ENCODE measurements at places on chromosomes 6 and 20.

- DNase-seq, result no peak
Measured at GRCh38 chr6:31769684-31770371, 7.3 kb downstream of the VWA7 start.

GRCh38 chr20:10228330-10228729 is 9.7 kb downstream of the SNAP25 start:
- DNase-seq, result no peak

- DNase-seq, result no peak
Measured at GRCh38 chr20:57108218-57108617, 158.2 kb downstream of the BMP7 start.

DNA sequence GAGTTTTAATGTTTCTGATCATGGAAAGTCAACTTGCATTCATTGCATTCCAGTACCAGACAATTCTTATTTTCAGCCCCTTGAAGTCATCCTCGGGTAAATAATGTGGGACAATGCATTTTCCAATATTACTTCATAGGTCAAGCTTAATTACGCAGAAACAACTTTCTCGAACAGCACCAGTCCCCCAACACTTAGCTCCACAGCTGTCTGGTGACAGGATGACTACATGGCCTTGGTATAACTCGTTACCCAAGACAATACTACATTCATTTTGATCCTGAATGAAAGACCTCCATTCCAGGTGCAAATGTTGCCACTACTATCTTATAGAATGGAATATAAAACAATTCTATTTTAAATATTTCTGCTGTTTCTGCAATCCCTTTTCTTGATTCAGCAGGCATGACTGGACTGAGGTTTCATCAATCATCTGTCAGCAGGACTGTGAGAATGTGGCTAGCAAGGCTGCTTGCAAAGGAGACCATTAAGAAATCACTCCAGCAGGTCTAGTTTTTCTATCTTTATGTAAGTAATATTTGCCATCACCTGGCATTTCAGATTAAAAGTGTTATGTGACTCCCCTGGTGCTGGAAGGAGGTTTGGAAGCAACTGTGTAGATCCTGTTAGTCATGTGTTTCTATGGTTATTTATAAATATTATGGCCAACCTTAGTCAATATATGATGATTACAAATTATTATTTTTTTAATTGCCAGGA is 147.9 kb downstream of the HAO1 start:
- DNase-seq, result no peak

- no peak for DNase-seq
Measured at GRCh38 chr20:32664678-32665159, 9.0 kb downstream of the C20orf203 start.

All from cortex of kidney (tissue), 1 donor.